Stomach (tissue), 19 donors: ENCODE measurements at places on chromosomes 7 and 10. TPM values are rescaled to one million over a fixed set of nuclear protein-coding genes. Genes with fewer than 3 reads are reported as not detected.

Gene GPR26
- not detected for total RNA-seq

Gene HECW1
- total RNA-seq, result 1.3 TPM

GRCh38 chr7:93198472-93198871 is 27.8 kb downstream of the HEPACAM2 start:
- DNase-seq, result no peak

DNA sequence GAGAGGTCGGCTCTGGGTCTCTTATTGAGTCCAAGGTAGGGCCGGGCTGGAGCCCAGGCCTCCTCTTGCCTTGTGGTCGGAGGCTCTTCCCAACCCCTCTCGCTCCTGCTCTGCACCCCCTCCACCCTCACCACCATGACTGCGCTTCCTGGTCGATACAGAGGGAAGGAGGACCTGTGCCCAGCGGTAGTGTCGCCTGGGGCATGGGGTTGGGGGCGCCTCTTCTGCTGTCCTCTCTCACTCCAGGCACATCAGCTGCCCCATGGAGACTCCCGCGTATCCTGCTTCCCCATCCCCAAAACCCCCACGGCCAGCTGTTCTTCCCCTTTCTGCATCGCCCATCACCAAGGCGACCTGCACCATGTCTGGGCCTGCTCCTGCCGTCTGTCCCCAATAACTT is 44.4 kb downstream of the TMEM270 start:
- DNase-seq, result no peak

GRCh38 chr7:157255201-157255606 is 81.6 kb upstream of the DNAJB6 start:
- no peak for DNase-seq

DNA sequence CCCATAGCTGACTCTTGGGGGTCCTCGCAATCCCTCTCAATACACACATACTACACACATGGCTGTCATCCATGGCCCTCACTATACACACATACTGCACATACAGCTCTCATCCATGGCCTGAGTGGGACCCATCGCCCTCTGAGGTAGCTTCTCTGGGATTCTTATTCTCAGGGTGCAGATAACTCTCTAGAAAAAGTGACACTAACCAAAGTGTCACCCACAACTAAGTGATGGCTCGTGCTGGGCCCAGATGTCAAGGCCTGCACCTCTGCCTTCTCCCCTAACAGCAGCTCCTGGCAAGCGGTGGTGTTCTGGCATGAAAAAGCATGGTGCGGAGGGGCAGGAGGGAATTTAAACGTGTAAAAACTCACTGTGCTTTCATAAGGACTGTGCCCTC is 62.7 kb upstream of the ZPBP start:
- DNase-seq, result no peak

DNA sequence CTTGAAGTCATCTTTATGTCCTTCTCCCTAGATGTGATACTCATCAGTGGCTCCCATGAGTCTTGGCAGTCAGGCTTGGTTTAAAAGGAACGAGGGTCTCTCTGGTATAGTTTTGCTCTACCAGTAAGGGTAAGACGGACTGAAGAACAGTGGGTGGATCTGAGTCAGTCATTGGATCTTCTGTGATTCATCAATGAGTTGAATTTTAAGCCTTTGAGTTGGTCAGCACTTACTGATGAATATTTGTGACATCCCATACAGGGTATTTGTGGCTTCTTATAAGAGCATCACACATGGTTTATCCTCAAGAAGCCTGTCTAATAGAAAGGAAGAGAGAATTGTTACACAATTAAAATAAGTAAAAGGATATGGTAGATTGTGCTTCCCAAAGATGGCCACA is 87.3 kb upstream of the NAMPT start:
- no peak for DNase-seq

DNA sequence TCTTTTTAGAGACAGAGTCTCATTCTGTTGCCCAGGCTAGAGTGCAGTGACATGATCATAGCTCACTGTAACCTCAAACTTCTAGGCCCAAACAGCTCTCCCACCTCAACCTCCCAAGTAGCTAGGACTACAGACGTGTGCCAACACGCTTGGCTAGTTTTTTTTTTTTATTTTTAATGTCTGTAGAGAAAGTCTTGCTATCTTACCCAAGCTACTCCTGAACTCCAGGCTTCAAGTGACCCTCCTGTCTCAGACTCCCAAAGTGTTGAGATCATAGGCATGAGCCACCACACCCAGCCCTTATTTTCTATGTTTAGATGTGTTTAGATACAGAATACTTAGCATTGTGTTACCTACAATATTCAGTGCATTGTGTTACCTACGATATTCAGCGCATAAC is 46.4 kb downstream of the KMT2E start:
- DNase-seq, result no peak
